ENCODE measurements at places on chromosomes 16 and 17.

- DNase-seq, result no peak
Measured at GRCh38 chr17:82780971-82781893, 29.4 kb downstream of the TBCD start.

GRCh38 chr16:60031740-60032139 lies 1297.6 kb upstream of the GOT2 start:
- no peak for DNase-seq

DNA sequence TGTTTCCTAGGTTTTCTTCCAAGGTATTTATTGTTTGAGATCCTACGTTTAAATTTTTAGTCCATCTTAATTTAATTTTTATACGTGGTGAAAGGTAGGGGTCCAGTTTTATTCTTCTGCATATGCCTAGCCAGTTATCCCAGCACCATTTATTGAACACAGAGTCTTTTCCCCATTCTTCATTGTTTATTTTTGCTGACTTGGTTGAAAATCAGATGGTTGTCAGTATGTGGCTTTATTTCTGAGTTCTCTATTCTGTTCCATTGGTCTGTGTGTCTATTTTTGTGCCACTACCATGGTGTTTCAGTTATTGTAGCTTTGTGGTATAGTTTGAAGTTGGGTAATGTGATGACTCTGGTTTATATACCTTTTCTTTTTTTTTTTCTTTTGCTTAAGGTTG lies 753.0 kb upstream of the GOT2 start:
- no peak for DNase-seq

DNA sequence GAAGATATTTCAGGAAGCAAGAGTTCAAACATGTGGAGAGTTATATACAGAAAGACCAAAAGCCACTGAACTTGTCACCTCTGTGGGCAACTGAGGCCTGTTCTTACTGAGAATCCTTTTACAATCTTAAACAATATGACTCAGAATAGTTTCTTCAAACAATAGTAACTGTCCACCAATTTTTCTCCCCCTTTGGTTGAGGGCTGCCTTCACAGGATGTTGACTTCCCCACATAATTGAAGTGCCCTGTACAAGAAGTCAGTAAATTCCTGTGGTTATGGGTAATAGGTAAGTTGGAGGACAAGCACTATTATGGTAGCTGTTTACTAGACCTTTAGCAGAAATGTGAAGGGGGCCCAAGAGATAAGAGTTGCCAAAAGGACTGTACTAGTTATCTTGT lies 215.8 kb downstream of the CDH8 start:
- DNase-seq, result no peak
